NCI-H526 treated with DMSO at 0.1 percent for 48 hours (cell line): ENCODE measurements at places on chromosomes 7 and 10.

DNA sequence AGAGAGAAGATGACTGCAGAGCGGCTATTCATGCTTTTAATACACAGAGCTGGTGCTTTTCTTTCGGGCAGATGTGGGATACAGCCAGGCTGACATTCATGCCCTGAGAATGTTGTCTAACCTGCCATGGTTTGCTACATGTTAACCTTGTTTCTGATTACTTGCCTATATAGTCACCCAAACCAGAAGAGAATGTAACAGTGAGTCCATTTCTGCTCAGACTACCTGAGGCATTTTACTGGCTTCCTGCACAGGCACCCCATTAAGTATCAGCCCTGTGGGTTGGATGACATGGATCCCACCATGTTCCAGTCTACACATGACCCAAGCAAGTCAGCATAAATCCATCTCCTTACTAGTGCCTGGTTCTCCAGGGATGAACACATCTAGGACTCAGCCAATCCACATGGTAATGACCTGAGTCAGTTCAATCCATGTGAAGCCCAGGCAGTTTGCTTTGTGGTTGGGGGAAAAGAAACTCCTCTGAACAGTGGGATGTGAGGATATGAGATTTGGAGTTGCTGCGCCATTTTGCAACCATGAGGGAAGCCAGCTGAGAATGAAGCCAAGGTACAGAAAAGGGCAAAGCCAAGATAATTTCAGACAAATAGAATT, 55.7 kb upstream of the MKX start:
- no peak for DNase-seq

- DNase-seq = no peak
Observed at GRCh38 chr10:114967071-114967470, 29.1 kb downstream of the TRUB1 start.

DNA sequence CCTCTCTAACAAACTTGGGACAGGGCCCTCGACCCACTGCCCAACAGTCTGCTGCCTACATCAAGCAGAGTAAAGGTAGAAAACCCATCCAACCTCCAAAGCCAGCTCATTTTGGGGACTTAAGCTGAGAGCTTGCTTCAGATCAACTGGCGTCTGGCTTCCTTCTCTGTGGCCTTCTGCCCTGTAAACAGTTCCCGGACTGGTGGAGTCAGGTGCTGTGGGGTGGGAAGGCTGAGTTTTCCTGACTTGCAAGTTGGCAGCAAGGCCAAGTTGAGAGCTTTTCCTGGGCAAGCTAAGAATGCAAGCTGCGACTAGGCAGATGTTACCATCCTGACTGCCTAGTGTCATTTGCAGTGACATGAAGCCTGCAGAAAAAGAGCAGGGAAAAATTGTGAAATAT, 3.7 kb downstream of the GALNT17 start:
- DNase-seq = no peak

DNA sequence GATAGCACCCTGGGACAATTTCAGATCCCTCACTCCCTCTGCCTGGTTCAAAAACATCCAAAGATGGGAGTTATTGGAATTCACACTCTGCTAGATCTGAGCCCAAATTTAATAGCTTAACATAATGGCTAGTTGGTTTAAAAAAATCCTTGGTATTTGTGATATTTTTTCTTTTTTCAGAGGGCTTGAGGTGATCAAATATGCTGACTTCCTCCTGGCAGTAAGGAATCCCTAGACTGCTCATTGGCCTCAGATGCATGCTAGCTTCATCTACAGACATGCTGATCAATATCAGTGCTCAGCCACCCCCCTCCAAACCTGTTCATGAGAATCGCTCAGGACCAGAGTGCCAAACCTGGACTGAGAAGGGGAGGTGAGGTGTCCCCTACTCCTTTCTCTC, 74.7 kb upstream of the PLPP4 start:
- DNase-seq = no peak

DNA sequence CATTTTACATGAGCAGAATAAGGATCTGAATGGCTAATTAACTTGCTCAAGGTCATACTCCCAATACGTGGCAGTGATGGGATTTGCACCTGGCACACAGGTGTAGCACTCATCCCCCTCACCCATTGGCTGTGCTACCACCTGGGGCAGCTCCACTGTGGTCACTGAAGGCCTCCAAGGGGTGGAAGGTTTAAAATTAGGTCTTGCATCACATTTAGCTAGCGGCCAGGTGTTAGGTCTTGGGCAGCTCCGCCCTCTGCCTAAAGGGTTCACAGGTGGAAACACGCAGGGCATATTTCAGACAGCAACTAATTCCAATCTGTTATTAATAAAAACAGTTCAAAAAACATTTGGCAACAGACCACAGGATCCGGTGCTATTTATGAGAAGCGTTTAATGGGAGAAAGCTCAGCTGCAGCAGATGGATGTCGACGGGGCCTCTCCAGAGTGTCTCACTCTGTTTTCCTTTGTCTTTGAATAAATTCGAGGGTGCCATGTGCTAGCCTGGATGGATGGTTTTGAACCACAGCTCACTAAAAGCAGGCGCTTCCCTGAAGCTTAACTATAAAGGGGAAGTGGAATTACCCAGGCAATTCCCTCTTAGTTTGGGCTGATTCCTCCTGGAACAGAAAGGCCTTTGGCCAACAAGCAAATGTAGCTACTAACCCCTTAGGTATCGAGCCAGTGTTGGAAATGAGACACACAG, 1017.6 kb downstream of the TYW1 start:
- DNase-seq = no peak

- DNase-seq = no peak
Observed at GRCh38 chr7:119228482-119228881, 1004.0 kb downstream of the ANKRD7 start.

GRCh38 chr10:69458430-69459100, 7.3 kb downstream of the TSPAN15 start:
- no peak for DNase-seq

DNA sequence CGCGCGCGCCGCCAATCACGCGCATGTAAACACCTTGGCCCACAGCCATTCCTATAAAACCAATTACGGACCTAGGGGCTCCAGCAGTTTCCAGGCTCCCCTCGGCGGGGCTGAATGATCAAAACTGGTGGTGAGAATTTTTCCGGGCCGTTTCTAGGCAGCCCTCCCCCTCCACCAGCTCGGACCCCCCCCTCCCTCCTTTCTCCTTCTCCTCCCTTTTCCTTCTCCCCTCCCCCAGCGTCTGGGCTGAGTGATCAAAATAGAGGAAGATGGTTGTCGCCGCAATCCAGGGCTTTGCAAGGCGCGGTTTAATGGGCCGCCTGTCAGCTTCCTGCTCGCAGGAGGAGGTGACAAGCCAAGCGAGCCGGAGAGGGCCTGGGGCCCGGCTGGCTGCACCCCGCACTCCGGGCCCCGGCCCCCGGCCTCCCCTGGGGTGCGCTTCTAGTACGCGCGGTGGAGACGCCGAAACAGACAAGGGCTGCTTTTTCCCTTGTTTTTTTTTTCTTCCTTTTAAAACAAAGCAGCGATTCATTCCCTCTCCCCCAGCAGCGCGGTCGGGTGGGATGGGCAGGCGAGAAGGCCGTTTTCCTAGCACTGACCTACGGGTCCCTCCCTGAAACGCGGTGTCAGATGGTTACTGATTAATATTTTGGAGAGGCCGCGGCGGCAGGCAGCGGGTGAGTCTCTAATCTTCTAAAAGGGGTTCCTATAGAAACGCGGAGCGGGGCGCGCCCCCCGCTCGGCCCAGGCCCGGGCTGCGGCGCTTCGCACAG, 528 bp upstream of the TNRC18 start:
- DNase-seq = peak; percentile 98

GRCh38 chr7:131111081-131111576, 216.5 kb upstream of the MKLN1 start:
- DNase-seq = no peak
